D721Med (cell line): ENCODE measurements at places on chromosomes 5 and 9.

DNA sequence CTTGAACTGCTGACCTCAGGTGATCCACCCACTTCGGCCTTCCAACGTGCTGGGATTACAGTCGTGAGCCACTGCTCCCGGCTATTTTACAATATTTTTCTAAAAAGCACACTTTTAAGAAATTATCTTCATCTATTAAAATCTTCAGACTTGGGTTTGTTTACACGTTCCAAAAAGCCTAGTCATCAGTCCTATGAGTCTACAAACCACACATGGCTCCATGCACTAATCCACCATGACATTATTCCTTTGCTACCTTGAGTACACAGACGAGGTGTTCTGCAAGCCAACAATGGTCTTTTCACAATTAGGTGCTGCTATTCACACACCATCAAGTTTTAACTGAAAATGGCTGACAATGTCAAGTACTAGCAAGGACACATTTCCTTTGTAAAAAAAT, 41.0 kb downstream of the TRPM6 start:
- no peak for DNase-seq

DNA sequence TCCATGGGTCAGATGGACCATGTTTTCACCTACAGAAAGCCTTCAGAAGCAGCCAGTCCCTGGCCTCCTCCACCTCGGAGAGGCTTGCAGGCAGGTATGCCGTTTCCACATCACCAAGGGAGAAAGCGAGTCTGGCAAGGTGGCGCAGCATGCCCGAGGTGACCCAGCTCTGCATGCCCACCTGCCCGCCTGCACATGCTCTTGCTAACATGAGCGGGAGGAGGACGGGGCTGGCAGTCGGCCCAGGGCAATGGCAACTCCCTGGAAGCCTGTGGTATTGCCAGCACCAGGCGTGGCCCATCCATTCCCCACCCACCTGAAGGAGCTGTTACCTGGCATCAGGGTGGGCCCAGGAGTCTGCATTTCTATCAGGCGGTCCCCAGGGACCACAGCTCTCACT, 3.3 kb upstream of the NINJ1 start:
- DNase-seq: no peak

- DNase-seq: no peak
Measured at GRCh38 chr5:156366521-156366920, 39.6 kb downstream of the SGCD start.

GRCh38 chr9:81851340-81851739, 76.9 kb upstream of the SPATA31D4 start:
- DNase-seq: no peak

DNA sequence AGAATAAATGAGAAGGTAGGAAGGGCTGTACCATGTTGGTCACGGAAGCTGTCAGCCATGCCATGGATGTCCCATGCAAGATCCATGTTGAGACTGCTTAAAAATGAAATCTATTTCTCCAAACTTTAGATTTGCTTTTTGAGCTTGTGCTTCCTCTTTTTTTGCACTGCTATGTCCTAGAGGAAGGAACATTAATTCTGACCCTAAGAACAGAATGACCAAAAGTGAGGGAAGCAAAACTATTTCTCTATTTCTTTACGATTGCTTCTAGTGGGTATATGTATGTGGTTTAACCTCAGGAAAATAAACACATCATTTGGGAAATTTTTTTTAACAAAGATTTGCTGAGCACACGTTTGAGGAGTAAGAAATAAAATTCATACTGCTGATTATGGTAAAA, 84.6 kb downstream of the USP20 start:
- no peak for DNase-seq

GRCh38 chr9:23850690-23851629, 24.9 kb upstream of the ELAVL2 start:
- DNase-seq: peak; percentile 21

- no peak for DNase-seq
Measured at GRCh38 chr5:73282923-73283322, 109.9 kb downstream of the TMEM174 start.

DNA sequence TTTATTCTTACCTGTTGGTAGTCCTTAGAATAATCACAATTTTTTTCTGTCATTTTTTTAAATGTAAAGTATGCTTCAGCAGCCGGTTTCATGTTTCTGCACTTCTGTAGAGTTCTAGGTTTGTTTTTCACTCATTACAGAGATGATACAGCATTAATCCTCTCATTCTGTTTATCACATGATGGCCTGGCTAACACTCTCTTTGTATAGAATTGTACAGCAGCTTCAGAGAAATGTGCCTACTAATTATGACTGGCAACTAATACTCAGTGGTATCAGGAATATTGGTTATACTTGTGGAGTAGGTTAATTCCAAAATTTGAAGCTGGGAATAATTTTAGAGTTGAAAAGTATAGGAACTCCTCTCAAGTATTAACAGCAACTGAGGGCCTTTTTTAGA, 192.9 kb upstream of the OTULINL start:
- DNase-seq: no peak

GRCh38 chr5:75361310-75361709, 24.3 kb downstream of the HMGCR start:
- no peak for DNase-seq

DNA sequence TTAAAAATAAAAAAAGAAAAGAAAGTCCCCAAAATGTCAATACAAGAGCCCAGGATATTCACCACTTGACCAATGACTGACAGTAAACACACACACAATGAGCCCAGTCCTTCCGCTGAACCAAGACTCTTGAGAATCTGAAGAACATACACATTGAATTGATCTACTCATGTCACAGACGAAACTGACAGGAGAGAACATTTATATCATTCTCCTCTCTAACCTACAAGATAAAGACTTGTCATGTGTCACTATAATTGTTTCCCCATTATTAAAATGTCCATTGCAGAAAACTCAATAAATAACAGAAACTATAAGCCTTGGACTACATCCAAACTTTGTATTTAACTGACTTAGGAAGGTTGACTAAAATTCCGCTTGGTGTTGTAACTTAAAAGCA, 296.7 kb downstream of the EPB41L4A start:
- no peak for DNase-seq

DNA sequence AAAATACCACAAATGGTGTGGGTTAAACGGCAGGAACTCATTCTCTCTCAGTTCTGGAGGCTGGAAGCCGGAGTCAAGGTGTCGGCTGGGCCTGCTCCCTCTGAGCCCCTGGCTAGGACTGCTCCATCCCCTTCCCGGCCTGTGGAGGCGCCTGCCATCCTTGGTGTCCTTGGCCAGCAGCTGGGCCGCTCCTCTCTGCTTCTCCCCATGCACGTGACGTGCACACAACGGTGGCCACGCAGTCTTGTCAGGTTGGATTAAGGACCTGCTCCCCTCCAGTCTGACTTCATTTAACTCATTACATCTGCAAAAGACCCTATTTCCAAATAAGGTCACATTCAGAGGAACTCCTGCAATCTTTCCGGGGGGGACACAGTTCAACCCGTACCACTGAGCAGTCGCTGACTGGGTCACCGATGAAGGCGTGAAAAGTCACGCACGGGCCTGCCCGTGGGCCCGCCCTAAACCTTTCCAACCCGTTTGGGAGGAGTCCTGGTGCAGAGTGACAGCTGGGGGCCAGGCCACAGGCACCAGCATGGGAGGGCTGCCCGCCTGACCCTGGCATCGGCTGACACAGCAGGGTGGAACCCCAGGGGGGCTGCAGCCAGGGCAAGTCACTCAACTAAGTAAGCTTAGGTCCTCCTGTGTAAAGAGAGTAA, 135.2 kb downstream of the COL23A1 start:
- no peak for DNase-seq

DNA sequence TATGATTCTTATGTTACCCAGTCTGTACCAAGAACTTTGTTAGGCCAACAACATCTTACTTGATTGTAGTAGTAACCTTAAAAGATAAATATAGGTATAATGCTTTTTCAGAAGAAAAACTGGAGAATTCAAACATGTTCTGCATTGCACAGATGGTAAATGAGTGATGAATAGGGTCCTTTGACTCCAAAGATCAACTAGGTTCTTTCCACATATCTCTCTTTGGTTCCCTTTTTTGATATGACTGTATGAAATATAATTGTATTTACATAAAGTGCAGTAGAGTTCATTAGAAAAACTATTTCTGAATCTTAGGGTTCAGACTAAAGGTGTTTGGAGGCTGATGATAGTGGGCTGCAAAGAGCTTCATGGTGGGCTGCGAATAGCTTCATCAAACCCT, 150.5 kb upstream of the CDKN2B start:
- no peak for DNase-seq

GRCh38 chr9:118331622-118332045, 627.4 kb downstream of the TLR4 start:
- no peak for DNase-seq

- no peak for DNase-seq
Measured at GRCh38 chr9:129865668-129866320, 30.5 kb downstream of the USP20 start.

DNA sequence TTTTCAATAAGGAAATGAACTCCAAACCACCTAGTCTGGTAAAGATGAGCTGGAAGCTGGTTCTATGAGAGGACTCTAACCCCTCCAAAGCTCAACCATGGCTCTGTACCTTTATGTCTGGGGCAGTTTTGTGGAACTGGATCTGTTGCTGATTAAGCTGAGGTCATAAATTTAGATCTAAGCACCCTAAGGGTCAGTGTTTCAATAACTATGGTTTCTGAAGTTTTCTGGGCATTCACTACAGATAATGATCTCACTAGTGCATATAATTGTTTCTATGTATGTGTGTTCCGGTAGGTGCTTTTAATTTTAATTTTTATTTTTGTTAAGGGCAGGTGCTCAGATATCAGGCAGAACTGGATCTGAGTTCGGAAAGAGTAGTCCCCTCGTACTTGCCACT, 258.7 kb upstream of the PANK3 start:
- DNase-seq: no peak

DNA sequence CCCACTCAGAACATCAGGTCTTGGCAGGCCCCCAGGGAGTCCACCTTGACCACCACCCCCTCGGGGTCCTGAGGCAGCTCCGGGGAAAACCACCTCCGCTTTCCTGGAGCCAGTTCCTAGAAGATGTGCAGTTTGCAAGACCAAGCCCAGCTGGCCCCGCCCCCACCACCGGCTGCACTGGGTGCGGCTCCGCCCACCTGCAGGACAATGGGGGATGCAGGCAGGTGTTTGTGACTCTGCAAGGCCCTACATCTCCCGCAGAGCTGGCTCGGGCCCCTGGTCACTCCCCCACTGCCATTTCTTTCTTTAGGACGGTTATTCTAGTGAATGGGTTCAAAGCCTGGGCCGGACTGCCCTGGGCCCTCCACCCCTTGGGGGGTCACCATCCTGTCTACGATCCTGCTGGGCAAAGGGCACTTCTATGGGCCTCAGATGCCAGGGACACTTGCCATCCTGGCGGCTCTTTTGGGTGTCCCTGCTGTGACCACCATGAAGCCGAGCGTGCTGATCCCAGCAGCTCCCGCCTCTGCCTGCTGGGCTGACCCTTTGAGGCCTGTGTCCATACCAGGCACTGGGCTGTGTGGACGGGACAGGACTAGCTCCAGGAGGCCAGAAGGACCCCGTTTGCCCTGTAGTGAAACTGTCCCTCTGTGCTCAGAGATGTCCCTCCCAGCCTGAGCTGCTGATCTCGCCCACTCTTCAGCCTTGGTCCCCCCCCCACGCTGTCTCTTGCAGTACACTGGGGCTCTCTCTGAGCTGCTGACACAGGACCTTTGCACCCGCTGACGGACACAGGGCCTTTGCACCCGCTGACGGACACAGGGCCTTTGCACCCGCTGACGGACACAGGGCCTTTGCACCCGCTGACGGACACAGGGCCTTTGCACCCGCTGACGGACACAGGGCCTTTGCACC, 5.9 kb upstream of the NACC2 start:
- DNase-seq: no peak

DNA sequence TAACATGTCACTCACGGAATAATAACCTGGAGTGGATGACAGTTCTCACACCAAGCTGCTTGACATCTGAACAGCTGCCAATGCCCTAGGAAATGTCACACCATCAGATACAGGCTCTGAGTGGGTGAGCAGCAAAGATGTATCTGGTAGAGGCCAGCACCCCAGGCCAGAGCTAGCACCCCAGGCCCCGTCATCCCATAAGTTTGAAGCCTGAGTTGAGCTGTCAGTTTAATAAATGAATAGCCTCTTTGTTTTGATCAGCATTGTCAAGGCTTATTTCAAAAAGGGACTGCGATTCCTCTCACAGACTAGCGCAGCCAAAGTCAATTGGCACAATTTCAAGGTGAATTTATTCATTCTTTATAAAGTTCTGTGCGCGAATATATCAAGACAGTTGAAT, 1327.1 kb downstream of the MAT2B start:
- DNase-seq: no peak

GRCh38 chr5:98563885-98564653, 209.4 kb upstream of the RGMB start:
- DNase-seq: no peak

- no peak for DNase-seq
Measured at GRCh38 chr9:21836437-21837161, 34.2 kb downstream of the MTAP start.

- DNase-seq: no peak
Measured at GRCh38 chr5:32645246-32645645, 59.9 kb downstream of the SUB1 start.

DNA sequence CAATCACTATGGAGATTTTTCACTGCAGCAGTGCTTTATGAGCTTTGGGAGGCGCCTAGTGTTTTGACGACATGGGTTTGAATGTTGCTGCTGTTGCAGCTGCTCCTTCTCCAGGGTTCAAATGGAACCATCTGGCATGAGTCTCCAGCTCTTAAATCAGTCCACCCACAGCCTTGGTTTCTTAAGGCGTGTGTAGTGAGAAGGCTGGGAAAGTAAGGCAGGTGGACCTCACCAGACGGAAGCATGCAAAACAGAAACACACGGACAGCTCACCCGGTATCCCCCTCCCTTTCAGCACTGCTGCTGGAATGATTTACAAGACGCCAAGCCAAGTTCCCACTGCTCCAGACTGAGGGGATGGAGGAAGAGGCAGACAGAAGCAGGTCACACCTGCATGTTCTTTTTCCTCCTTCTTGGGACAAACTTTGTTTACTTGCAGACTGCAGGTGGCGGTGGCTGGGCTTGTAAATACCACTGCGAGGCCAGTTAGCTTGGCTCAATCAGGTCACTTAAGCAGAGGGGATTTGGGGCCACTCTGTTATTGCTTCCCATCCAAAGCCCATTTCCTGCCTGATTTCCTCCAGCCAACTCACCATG, 47.4 kb downstream of the ADAM19 start:
- no peak for DNase-seq

GRCh38 chr5:173420108-173420507, 91.9 kb upstream of the STC2 start:
- no peak for DNase-seq

DNA sequence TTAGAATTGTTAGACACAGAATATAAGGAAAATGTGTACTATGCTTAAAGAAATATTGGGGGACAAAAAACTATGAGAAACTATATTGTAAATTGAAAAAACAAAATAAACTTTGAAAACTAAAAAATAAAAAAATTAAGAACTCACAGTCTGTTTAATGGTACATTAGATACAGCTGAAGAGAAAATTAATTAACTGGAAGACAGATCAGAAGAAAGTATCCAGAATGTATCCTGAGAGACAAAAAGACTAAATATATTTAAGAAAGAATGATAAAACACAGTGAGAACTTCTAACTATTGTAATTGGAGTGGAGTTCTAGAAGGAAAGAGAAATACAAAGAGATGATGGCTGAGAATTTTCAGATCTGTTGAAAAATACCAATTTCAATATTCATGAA, 57.6 kb upstream of the SH3PXD2B start:
- no peak for DNase-seq
